Transverse colon (tissue), 4 donors: ENCODE measurements at places on chromosomes 1 and 21.

GRCh38 chr1:244647819-244648218 is 5.1 kb upstream of the DESI2 start:
- DNase-seq = no peak

DNA sequence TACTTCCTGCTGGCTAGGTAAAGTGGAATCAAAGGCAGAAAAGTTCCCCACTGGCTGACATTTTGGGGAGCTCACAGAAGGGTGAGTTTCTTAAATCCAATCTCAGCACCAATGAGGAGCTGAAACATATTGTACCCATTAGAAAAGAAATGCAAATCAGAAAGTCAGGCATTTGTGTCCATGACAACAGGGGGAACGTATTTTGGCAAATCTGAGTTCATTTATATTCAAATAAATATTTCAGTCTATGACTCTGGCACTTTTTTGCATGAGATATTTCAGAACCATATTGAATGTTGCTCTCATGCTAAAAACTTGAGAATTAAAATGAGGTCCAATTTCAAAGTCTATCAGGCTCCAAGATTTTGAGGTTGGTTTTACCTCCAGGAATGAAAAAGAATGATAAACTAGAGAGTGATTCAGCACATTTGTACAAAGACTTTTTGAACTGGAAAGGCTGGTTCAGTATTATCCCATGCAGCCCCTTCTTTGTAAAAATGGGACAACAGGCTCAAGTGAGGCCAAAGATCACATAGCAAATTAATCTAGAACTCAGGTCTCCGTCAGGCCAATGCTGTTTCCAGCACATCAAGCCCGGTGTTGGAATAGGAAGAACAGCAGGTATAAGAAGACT is 202.2 kb downstream of the RRAGC start:
- DNase-seq = no peak

DNA sequence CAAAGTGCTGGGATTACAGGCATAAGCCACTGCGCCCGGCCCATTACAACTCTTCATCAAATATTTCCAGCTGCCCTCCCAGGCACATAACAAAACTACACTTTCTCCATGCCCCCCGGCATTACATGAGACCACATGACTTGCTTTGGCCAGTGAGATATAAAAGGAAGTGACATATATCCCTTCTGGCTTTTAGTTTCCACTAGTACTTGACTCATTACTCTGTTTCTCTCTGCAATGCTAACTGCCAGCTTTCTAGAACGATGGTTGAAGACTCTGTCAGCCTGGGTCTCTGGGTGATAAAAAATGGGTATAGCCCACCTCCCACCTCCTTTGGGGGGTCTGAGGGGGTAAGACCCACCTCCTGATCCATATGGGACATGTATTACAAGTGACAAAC is 24.2 kb downstream of the ABL2 start:
- DNase-seq = no peak

GRCh38 chr1:1244192-1244811 is 2.2 kb downstream of the C1QTNF12 start:
- peak; percentile 75 for DNase-seq

DNA sequence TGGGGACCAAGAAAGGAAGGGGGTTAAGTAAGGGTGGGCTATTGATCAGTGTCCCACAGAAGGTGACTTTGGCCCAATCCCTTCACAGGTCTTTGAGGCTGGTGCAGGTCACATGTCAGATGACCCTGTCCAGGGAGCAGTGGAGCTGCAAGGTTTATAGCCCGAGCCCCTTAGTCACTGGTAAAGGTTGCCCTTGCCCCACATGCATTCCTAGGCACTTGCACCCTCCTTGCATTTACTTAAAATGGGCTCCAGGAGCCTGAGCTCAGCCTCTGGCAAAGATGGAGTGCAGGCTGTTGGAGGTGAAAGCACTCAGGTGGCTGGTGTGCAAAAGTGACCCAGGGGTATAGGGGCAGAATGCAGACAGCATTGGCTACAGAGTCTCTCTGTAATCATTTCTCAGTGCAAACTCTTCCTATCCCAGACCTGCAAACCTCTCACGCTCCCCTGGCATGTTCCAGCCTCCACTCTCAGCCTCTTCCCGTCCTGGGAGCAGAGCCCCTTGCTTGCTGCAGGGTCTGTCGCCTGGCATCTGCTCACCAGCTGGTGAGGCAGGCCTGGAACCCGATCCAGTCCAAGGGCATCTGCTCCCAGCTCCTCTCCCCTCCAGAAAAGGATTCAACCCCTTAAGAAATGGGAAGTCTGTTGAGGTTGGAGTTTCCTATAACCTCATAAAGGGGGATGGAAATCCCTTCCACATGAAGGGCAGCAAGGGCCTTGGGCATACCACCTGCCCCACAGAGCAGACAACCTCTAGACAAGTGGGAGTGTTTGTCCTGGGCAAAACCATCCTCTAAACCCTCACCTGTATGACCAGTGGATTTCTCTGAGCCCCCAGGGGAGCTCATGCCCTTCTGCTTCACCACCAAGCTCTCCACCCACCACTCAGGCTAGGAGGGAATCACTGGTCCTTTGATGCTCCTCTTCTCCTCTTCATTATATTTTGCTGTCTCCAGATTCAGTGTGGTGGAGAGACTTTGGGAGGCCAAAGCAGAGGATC is 23.1 kb upstream of the PTPRF start:
- DNase-seq = no peak

- DNase-seq = no peak
These were observed 32.9 kb downstream of the BRDT start for GRCh38 chr1:91981996-91982609.

- DNase-seq = no peak
These were observed 40.0 kb downstream of the SYNJ1 start for GRCh38 chr21:32687643-32688345.

- no peak for DNase-seq
These were observed 23.2 kb upstream of the QSOX1 start for GRCh38 chr1:180131510-180131909.

GRCh38 chr21:29938776-29939103 is 1.1 kb downstream of the GRIK1 start:
- no peak for DNase-seq

- DNase-seq = no peak
These were observed 46.9 kb downstream of the IL23R start for GRCh38 chr1:67213164-67213563.

DNA sequence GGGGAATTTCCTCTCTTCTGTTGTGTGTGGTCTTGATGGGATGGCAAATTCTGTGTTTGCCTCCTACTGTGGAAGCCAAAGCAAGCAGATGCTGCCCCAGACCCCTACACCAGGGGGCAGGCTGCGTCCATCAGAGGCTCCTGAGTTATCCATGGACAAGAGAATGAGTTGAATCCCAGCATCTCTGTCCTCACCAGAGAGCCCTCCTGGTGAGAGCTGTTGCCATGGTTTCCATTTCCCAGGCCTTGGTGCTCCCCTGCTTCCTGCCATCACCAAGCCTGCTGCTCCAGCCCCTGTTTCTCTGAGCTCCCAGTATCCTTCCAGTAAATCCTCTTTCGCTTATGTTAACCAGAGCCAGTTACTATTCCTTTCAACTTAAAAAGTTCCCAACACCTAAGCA is 20.4 kb upstream of the GNG12 start:
- DNase-seq = peak; percentile 52

- no peak for DNase-seq
These were observed 1193.9 kb downstream of the PLA2G4A start for GRCh38 chr1:188022661-188023060.

GRCh38 chr1:182601416-182601786 is 2.8 kb downstream of the RGS16 start:
- peak; percentile 61 for DNase-seq

DNA sequence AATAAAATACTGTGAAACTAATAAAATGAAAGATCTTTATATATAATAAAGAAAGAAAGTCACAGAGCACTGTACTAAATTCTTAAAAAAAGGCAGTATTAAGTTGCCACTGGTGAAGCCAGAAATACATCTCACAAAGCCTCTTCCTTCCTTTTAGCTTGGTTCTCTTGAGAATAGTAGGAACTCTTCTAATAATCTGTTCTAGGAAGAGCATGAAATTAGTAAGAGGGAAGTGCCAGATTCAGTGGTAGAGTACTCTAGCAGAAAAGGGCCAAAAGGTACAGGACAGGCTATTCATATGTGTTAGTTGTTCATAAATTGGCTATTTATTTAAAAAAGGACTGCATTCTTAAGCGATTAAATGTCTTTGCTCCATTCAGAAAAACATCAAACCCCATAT is 33.7 kb downstream of the CTTNBP2NL start:
- DNase-seq = no peak
